ENCODE measurements at places on chromosomes 6 and 20. TPM values are rescaled to one million over a fixed set of nuclear protein-coding genes. Genes with fewer than 3 reads are reported as not detected.

GRCh38 chr6:158347335-158347734 lies 35.1 kb downstream of the TULP4 start:
- no peaks in the 10 kb centered on the region for H3K27me3 ChIP-seq
- H3K27ac ChIP-seq = no peak overlapping the region

- H3K36me3 ChIP-seq = no peaks in the 10 kb centered on the region
- no peaks in the 10 kb centered on the region for H3K27me3 ChIP-seq
- peak overlapping the region; percentile 79 for H3K4me3 ChIP-seq
- DNase-seq = no peak
- peaks cover 35% of the 10 kb centered on the region for H3K4me1 ChIP-seq
These were observed 1.3 kb downstream of the GCLC start for GRCh38 chr6:53543359-53544216.

GRCh38 chr6:159089443-159089842 lies 44.7 kb upstream of the TAGAP start:
- no peak overlapping the region for H3K4me3 ChIP-seq
- no peaks in the 10 kb centered on the region for H3K27me3 ChIP-seq

DNA sequence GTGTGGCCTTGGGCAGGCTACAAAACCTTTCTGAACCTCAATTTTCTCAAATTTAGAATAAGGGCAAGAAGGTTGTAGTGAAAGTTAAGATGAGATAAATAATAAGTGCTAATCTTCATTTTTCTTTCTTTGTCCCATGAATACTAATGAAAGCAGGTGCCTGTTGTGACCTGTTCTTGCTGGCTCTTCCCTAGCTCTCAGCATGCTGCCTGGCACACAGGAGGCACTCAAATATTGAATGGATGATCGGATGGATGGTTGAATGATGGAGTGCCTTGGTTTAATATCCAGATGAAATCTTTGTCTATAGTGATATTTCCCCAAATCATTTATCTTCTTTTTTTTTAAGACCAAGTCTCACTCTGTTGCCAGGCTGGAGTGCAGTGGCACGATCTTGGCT lies 15.0 kb downstream of the PBOV1 start:
- no peaks in the 10 kb centered on the region for H3K4me1 ChIP-seq
- no peak overlapping the region for H3K27ac ChIP-seq
- no peaks in the 10 kb centered on the region for H3K36me3 ChIP-seq
- DNase-seq = no peak

- H3K4me1 ChIP-seq = no peaks in the 10 kb centered on the region
- H3K4me3 ChIP-seq = no peak overlapping the region
- H3K27me3 ChIP-seq = no peaks in the 10 kb centered on the region
- no peak overlapping the region for H3K27ac ChIP-seq
These were observed 17.1 kb downstream of the GINS1 start for GRCh38 chr20:25424536-25424935.

The GRM4 gene
- total RNA-seq = not detected

The SLC32A1 gene
- total RNA-seq = not detected

The LTB gene
- total RNA-seq = not detected

The GLO1 gene
- total RNA-seq = 63.1 TPM

Data from thoracic aorta (tissue), 2 donors.